Foreskin keratinocyte (primary cell): ENCODE measurements at places on chromosomes 16 and 17.

DNA sequence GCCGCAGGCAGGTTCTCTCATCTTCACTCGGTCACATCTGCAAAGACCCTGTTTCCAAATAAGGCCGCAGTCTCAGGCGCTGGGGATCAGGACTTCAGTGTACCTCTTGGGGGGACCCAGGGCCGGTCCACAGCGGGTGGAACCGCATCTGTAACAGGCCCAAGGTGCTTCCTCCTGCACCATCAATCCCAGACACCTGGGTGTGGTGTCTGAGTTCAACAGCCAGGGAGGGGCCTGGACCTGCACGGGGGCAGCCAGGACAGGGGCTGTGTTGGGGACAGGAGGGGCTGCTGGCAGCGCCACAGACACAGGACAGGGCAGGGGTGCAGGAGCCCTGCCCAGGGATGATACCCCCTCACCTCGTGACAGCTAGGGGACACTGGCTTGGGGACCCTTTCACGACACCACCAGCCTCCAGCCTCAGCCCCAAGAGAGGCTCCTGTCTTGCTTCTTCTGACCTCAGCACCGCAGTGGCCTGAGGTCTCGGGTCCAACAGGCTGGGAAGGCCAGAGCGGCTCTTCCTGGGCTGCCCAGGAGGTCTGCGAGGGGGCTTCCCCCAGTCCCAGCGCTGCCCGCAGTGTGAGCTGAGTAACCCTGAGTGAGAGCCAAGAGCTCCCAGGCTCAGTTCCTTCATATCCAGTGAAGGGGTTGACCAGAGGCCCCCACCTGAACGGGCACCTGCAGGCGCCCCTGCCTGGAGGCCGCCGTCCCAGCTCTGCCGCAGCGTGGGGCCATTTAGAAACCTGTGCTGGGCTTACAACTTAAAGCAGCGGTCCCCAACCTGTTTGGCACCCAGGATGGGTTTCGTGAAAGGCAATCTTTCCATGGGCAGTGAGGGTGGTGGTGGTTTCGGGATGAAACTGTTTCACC, 30.7 kb upstream of the BAHCC1 start:
- no peak for DNase-seq

GRCh38 chr16:8686031-8686621, 11.7 kb downstream of the ABAT start:
- no peak for DNase-seq

- no peak for DNase-seq
Measured at GRCh38 chr16:49593424-49594040, 219.9 kb downstream of the C16orf78 start.

DNA sequence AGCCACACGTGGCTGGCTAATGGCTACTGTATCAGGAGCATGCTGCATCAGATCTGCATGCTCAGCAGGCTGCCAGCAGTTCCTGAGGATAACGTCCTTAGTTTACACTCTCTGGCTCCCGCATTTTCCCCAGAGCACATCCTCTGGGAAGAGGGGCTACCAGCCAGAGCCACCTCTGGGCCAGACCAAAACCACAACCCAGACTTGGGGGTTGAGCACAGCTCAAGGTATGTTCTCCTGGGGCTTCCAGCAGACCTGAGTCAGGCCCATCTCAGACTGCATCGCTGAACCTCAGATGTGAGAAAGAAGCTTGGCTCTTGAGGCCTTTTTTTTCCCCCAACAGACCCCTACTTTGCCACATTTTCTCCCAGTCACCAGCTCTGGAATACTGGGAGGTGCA, 23.7 kb upstream of the WSCD1 start:
- DNase-seq: no peak

DNA sequence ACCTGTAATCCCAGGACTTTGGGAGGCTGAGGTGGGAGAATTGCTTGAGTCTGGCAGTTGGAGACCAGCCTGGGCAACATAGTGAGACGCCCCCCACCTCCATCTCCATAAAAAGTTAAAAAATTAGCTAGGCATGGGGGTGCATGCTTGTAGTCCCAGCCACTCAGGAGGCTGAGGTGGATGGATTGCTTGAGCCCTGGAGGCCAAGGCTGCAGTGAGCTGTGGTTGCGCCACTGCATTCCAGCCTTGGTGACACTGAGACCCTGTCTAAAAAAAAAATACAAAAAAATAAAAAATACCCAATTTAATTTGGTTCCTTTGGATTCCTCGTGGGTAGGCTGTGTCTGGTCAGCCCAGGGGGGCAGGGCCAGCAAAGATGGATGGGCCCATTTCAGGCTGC, 26.1 kb upstream of the TAC4 start:
- DNase-seq: no peak

- DNase-seq: no peak
Measured at GRCh38 chr17:82300707-82301270, 16.6 kb downstream of the CD7 start.

DNA sequence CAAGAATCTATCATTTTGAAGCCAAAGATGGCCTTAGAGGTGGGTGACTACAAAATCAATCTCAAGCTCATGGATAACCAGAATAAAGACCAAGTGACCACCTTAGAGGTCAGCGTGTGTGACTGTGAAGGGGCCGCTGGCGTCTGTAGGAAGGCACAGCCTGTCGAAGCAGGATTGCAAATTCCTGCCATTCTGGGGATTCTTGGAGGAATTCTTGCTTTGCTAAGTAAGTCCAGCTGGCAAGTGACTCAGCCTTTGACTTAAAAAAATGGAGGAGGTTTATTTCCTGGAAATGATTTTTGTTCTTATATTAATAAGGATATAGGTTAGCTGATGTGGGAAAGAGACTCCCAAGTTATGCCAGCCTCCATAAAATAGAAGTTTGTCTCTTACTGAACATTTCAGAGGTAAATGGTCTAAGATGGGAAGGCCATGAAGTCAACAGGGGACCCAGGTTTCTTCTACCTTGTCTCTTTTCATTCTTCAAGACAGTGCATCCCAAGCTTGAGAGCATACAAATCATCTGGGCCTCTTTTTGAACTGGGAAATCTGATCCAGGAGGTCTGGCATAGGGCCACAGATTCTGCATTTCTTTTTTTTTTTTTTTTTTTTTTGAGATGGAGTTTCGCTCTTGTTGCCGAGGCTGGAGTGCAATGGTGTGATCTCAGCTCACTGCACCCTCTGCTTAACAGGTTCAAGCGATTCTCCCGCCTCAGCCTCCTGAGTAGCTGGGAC, 19.8 kb upstream of the TANGO6 start:
- peak; percentile 72 for DNase-seq

DNA sequence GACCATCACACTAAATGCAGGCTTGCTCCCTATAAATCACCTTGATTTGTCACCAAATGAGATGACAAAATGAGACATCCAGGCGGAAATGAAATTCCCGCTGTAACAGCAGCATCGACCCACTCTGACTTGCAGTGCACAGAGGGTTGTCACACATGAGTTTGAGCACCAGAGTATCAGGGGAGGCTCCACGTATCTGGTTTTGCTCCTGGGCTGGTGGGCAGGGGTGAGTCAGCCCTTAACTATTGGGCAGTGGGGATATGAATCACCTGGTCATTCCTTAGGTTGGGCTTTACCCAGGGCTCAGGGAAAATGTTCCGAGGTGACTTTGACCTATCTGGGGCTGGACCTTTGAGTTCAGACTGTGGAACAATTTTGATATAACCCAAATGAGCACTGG, 245.2 kb upstream of the CCL2 start:
- DNase-seq: no peak
